ENCODE measurements at places on chromosomes 3 and 15.

- no peak for DNase-seq
Measured at GRCh38 chr3:3134750-3135448, 8.2 kb downstream of the TRNT1 start.

DNA sequence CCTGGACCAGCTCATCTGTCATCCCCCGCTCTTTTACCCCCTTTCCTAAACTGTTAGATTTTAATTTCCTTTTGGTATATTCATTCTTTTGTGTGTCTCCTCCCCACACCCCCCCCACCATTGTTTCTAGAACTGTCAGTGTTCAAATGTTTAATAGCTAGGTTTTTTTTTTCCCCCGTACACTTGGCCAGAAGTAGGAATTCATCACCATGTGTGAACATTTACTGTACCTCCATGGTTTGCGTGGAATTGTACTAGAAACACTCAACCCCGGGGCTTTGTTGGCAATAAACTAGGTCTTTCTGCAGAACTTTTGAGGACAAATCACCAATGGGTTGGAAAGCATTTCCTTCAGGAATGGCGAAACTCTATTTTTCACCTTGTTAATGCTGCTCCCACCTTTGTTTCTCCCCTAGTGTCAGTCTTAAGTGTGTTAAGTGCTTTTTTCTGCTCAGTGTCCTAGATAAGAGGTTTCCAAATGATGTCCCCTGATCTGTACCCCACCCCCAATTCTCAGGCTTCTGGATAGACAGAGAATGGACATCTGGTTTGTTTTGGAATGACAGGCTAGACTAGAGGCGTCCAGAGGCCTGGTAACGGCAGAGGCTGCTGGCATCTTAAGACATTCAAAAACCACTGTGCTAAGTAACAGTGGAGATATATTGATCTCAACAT, 76.8 kb downstream of the SMAD3 start:
- DNase-seq: no peak

DNA sequence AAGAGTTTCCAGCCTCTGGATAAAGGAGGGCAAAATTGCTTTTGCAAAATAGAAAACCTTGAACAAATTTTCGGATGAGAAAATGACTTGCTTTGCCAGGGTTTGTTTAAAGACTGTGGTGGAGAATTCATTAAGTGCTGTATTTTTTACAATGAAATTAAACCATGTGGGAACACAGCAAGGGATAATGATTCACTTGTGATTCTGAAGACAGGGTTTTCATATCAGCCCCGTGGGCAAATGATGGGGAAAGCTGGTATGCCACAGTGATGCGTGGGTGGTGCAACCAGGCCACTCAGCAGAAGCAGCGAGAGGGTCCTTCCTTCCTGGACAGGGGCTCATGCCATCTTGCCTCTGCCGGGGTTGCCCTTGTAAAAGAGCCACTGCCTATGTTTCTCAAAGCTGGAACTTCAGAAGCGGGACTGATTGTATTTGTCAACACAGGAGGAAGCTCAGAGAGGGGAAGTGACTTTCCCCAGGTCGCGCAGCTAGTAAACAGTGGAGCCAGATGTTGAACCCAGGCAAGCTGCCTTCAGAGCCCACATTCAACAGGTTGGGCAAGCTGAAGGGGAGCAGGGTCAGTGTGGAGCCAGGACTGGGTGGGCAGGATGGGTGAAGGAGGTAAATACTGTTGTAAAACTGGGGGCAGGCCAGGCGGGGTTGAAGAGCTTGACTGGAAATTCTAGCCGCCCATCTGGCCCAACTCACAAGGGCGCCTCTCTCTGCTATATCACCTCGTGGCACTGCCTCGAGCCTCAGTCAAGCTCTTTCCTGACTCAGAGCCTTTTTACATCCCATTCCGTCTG, 79.1 kb downstream of the TOP2B start:
- DNase-seq: no peak

DNA sequence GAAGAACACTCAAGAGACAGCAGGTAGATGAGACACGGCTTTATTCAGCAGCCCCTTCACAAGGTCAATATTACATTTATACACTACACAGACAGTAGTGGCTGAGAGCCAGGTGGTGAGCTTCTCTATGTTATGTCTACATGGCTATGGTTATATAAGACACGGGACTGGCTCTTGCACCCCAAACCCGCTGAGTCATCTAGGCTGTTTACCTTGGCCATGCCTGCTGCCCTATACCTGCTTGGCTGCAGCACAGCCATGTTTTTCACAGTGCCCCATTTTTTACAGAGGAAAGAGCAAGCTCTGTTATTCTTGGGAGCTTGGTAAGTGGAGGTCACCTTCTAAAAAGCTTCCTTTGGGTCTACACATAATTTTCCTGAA, 231.6 kb downstream of the IGSF11 start:
- no peak for DNase-seq

GRCh38 chr3:68504201-68504600, 428.1 kb downstream of the TAFA4 start:
- DNase-seq: no peak

DNA sequence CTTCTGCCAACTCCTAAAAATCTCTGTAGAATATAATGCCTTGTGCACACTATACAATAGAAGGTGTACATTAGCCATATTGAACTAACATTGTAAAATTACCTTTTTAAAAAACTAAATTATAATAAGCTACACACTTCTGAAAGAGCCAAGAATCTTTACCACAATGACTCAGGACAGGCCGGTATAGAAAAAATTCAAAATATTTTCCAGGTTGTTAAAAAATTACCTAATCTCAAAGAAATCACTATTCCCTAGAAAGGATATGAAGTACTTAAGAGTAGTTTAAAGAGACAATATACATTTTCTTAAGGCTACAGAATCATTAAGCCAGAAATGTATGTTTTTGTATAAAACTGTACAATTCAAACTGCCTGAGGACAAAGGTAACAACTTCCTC, 48.5 kb downstream of the TJP1 start:
- no peak for DNase-seq

GRCh38 chr3:131907796-131908195, 127.0 kb downstream of the CPNE4 start:
- DNase-seq: no peak

GRCh38 chr3:150635526-150635925, 32.4 kb downstream of the SELENOT start:
- no peak for DNase-seq

GRCh38 chr3:171113716-171114115, 87.2 kb upstream of the SLC2A2 start:
- DNase-seq: no peak

DNA sequence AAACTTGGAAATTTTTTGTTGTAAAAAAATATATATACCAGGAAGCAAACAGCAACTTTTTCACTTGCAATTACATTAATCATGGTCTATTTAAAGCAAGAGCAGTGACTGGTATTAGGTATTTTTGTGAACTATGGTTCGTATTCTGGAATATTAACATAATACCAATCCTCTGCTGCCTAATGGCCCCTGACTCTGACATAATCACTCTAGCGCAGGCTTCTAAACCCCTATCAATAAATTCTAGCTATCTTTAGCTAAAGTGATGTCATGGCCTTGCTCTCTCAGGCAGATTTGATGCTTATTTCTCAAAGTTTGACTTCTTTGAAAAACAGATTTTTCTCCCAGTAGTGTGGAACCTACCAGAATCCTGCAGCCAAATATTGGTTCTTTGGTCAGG, 808.3 kb downstream of the VGLL3 start:
- DNase-seq: no peak

- DNase-seq: no peak
Measured at GRCh38 chr15:89783111-89783860, 7.2 kb downstream of the MESP2 start.

DNA sequence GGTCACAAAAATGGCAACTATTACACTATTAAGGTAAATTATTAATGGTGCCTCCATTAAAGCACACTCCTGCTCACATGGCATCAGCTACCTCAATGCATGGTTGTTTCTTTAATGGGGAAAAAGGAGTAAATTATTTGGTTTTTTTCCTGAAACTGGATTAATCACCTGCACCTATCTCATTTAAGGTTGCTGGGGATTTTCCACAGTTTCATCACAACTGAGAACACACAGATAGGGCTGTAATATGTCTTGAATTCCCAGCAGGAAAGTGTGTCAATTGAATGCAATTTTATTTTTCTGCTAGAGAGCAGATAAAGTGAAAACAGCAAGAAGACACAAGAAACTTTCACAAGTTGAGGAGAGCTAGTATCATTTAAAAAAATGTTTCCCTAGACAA, 36.4 kb downstream of the RFTN1 start:
- DNase-seq: no peak

- no peak for DNase-seq
Measured at GRCh38 chr3:49609815-49610214, 55.5 kb downstream of the BSN start.

DNA sequence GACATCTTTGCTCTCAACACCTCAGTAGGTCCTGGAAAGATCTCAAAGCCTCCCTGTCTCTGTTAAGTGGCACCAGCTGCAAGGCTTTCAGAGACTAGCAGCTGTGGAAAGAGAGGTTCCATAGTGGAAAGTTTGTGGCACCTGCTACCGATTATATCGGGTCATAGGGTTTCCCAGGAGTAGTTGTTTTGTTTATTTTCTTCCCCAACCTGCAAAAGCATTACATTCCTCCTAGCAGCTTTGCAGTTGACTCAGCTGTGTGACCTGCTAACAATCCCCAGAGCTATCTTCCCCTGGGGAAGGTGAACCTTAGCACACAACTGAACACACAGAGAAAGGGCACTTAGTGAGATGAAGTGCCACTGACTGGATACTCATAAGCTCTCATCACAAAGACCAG, 598.9 kb upstream of the GRM7 start:
- DNase-seq: no peak

DNA sequence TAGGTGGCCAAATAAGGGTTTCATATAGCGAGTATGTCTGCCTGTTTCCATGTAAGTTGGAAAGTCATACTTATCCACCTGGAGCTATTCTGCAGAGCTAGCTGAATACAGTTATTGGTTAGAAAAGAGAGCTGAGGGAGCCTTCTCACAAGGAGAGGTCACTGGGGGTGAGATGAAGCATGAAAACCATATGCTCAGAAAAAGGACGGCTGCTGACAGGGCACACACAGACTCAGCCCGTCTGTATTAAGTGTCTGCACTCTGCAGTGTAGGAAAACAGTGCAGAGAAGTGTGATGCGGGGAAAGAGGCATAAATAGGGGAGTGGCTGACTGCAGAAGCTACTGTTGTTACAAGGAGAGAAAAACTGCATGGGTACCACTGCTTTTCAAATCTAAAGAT, 58.2 kb downstream of the C3orf70 start:
- no peak for DNase-seq

GRCh38 chr3:189827108-189827507, 195.9 kb downstream of the TP63 start:
- no peak for DNase-seq

DNA sequence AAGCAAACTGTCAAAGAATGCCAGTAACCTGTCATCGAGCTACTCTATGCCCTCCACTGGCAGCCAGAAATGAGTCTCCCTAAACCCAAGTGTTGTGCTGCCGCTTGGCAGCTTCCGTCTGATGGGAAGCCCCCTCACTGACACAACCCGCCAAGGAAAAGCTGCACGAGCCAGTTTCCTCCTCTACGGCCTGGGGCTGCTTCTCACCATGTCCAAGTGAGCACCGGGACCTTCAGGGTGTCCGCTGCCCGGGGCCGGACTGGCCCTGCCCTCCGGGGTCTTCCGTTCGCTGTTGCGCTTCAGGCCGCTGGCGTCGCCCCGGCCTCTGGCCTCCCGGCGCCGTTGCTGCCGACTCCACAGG, 490 bp downstream of the TOMM70 start:
- no peak for DNase-seq

- no peak for DNase-seq
Measured at GRCh38 chr15:66570327-66570726, 4.5 kb upstream of the LCTL start.

- DNase-seq: no peak
Measured at GRCh38 chr3:197289726-197290125, 8.7 kb downstream of the DLG1 start.

Data from caudate nucleus (tissue), 63 donors.